Femur (tissue), 1 donor: ENCODE measurements at places on chromosomes 1 and 21.

GRCh38 chr1:149931212-149931790 lies 3.7 kb upstream of the SF3B4 start:
- DNase-seq: no peak

DNA sequence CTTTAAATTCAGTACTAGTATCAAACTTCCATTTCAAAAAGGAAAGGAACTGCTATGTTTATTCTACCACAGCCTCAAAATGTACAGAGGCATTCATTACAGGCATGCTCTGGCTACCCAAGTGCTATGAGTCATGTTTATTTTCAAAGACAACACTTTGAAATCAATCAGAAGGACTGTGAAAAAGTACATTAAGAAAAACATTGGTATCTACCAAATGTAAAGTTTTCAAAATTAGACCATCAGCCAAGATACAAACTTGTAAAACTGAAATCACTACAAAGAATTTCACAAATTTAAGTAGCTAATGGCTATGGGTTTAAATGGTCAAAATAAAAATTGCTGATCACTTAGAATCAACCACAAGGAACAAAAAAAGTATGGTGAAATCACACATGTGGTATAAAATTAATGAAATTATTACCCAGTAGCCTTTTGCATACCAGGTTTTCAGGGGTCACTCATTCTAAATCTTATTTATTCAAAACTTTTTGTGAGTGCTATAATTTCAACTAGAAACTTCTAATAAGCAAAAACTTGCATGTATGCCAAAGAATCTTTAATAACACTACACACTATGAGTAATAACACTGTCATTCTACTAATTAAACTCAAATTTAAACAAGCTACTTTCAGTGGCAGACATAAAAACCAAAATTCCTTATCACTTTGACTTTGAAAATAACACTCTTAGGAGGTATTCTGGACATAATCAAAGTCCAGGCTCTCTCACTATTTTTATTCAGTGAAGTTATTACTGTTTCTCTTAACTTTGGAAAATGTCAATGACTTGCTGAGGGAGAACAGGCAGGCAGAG lies 49.2 kb downstream of the ENAH start:
- no peak for DNase-seq

- no peak for DNase-seq
These were observed 80.1 kb downstream of the CAPZB start for GRCh38 chr1:19405195-19405760.

- DNase-seq: no peak
These were observed 33.4 kb downstream of the B3GALNT2 start for GRCh38 chr1:235470741-235471439.

DNA sequence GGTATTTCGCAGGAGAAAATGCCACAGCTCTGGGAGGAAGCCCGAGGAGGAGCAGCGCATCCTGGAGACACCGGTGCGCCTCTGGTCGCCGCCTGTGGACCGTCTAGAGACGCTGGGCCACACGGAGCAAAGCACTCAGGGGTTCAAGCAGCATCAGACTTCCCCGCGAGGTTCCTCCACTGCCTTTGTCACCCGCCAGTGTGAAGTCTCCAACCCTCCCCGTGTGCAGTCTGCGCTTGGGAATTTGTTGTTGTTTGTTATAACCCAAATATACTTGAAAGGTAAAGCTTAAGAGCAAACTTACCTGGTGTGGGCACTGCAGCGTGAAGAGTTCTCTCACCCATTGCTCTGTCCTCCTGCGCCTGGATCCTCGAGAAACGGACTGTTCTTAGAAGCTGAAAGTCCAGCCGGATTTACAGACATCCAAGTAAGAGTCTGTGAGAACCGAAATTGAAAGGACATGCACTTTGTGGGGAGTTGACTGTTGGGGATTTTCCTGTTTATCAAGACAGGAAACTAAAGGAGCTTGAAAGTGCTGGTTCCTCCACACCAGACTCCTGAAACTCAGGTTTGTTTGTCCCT lies at the start of gene GBP4:
TSS of gene GBP4 (minus strand) at position 452 of the 582 bp plus-strand sequence. CDS start at position 344, 108 bp downstream.
- DNase-seq: no peak

DNA sequence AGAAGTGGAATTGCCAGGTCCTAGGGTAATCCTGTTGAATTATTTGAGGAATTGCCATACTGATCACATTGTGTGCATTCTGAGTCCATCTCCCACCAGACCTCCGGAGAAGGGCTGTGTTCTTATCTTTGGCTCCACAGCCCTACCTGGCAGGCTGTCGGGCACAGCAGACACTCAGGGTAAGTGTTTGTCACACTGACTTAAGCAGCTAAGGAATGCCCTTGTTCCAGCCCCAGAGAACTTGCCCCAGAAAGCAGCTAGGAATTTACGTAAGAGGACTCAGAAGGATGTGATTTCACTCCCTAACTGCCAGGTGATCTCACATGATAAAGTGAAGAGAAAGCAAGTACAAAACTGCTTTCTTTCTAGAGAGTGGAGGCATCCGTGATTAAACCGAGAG lies 21.0 kb downstream of the VASH2 start:
- DNase-seq: no peak
